H1 (cell line): ENCODE measurements at places on chromosomes 5 and 9. TPM values are rescaled to one million over a fixed set of nuclear protein-coding genes. Genes with fewer than 3 reads are reported as not detected.

DNA sequence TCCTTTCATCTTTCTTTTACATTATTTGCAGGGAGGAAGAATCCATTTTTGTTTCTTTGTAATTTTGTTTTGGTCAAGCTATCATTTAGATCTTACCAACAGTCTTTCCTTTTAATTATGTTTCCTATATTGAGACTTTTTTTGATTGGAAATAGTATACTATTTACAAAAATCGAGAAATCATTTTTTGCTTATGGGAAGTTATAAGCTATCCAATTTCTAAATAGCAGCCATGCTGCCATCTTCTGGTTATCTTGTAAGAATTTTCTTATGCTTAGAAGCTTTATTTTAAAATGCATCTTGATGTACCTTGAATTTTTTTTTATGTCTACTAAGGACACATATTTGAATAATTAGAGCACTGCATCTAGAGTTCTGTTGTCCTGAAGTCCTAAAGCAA is 821.2 kb downstream of the PTPRD start:
- no peak for DNase-seq

GRCh38 chr9:73050065-73050816 is 97.4 kb upstream of the ALDH1A1 start:
- no peak for DNase-seq

DNA sequence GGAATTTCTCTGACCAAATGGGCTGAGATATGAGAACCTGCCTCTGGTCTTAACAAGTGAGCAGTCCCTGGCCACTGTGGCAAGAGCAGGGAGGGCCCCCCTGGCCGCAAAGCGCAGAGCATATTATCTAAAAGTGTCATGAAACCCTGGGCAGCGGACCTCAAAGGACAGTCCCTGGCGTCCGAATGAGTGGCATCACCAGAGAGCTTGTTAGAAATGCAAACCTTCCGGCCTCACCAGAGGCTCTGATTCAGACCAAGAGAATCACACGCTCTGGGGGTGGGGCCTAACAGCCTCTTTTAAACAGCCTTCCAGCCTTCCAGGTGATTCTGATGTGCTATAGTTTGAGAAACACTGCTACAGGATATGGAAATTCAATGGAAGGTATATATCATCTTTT is 10.9 kb downstream of the PTPN3 start:
- no peak for DNase-seq

DNA sequence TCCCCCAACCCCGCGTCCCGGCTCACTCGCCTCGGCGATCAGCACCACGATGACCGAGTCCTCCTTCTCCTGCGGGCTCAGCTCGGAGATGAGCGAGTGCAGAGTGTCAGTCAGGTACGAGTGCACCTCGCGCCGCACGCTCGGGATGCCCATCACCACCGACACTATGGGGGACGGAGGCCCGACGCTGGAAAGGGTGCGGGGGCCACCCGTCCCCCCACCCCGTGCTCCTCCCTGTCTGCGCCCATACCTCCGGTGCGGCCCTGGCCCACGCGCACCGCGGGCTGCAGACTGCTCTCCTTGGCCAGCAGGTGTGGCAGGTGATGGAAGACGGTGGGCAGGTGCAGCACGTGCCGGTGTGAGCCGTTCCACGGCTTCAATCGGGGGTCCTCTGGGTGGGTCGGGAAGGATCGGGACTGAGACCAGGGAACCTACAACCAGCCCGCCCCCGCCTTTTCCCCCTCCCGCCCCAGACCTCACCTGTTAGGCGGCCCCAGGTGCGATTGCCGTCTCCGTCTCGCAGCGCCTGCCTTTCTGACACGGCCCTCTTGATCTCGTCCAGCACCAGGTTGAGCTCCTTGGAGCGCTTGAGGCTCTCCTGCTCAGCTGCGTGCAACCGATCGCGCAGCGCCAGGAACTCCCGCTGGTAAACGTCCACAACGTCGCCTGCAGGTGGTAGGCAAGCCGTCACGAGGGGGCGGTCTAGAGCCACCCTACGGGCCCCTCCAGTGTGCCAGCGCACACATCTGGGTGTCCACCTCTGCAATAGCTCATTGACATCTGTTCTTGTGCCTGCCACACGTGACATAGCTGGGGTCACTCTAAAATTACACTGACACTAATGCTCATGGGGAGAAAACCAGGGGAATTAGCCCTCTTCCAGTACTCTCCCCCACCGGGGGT is 5.1 kb downstream of the MGAT4B start:
- DNase-seq = peak; percentile 89

Gene TAF11L5
- not detected in 2 replicates for total RNA-seq

Gene F12
- total RNA-seq = 5.4 and 6.5 TPM in 2 replicates
